ENCODE measurements at places on chromosomes 3 and 15.

GRCh38 chr15:70584838-70585706, 178.3 kb downstream of the UACA start:
- DNase-seq: peak; percentile 43

DNA sequence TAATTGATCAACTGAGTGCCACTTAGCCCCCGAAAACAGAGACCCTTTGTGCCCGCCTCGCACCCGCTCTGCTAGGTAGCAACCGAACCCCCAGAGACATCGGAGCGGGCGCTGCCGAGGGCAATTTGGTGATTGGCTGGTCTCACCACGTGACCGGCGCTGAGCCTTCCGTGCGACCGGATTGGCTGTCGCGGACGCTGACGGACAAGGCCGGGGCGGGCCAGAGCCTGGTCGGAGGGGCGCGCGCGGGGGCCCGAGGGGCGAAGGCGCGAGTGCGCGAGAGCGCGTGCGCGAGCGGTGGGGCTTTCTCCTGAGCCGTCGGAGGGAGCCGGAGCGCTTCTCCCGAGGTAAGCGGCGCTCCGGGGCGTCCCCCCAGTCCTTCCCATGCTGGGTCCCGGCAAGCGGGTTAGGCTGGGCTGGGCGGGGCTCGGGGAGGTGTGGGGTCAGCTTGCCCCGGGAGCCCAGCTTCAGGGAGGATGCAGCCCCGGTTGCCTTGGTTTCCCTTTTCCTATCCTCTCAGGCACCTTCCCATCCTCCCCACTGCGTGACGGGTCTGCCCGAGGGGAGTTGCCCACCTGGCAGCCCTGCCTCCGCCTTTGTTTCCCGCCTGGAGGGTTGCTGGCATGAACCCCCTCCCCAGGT, at the start of gene TMEM108:
Gene TMEM108, plus strand, starts transcription at position 303 of the 642 bp plus-strand sequence.
- peak; percentile 66 for DNase-seq

DNA sequence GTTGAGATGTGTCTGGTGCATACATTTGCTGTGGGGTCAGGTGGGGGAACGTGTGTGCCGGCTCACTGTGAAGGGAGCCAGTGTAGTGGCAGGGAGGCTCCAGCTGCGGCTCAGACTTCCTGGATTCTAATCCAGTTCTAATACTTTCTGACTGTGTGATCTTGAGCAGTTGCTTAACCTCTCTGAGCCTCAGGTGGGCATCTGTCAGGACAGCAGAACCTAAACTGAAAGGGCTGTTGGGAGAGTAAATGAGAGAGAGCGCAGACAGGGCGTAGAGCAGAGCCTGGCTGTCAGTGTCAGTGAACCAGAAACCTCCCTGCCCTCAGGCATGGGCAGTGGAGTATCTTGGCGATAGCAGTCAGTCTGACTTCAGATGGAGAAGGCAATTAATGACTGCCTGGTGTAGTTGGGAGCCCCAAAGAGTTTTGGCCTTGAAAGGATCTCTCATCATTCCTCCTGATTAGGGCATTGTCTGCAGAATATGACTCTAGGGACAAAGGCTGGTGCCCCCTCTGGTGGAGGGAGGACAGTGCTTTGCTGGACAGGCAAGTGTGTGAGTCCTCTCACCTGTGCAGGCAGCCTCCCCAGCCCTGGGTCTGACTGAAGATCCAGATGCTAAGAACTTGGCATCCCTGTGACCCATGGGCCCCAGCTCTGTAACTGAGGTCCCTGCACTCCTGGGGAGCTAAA, 9.6 kb downstream of the KBTBD13 start:
- peak; percentile 58 for DNase-seq

DNA sequence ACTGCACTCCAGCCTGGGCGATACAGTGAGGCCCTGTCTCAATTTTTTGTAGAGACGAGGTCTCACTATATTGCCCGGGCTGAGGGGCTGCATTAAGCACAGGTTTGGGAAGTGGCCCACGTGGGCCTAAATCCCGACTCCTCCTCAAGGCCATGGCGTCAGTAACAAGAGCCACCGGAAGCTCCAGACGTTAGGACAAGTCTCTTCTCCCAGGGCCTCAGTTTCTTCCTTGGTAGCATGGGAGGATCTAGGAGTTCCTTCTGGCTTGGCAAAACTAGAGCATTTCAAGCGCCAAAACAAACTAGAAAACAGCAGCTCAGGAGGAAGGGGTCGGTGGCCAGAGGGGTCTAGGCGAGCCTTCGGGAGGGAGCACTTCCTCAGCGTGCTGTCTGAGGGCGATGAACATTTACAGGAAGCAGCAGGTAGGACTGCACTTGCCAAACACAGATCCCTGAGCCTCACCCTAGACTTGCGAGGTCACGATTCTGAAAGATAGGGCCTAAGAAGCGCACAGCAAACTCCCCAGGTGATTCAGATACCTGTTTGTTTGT, 536 bp downstream of the SNAPC5 start:
- peak; percentile 55 for DNase-seq

GRCh38 chr3:163175970-163176369, 1679.4 kb downstream of the OTOL1 start:
- DNase-seq: no peak

GRCh38 chr3:137770835-137771399, 6.8 kb downstream of the SOX14 start:
- no peak for DNase-seq

DNA sequence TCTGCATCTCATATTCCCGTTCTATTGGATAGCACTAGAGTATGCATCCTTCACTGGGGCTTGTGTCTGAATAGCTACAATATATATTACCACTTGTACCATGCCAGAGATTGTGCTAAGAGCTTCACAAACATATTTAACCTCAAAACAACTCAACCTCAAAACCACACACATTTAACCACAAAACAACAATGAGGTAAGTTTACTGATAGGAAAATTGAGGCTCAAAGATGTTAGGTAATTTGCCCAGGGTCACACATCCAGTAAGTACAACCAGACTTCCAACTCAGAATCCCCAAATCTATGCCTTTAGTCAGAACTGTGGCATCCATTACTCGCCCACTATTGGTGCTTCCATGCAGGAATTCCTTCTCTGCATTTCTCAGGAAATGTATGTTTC, 220.0 kb downstream of the FAM43A start:
- no peak for DNase-seq

- DNase-seq: no peak
These were observed 71.1 kb downstream of the MRPL46 start for GRCh38 chr15:88395872-88396781.

GRCh38 chr15:39338251-39338650, 242.6 kb upstream of the THBS1 start:
- no peak for DNase-seq

DNA sequence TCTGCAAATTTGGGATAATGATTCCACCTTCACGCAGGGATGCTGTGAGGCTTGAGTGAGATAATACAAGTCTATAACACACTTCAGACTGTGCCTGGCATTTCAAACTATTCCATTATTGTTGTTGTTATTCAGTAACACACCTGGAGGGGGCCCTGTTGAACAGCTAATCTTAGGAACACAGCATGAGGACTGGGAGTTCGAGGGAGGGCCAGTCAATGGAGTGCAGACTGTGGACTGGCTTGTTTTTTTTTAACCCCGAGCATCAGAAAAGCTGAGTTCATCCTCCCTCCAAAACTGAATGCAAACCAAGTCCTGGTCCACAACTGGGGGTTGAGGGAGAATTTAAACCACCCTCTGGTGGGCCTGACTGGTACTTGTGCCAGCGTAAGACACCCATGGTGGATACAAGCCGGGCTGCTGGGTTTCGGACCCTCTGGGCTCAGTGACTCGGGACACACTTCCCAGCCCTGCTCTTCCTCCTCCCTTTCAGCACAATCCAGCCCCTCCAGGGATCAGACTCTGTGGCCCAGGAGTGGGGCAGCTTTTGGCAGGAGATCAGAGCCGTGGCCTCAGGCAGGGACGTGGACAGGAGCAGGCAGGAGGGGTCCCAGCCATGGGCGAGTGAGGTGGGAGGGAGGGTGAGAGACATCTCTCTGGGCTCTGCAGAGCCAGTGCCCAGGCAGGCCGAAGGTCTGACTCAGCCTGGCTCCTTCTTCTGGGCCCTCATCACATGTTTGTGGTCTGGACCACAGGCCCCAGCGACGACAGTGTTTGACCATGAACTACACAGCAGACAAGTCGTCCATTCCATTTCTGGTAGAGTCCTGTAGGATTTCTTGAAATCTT, 36.3 kb upstream of the MEX3B start:
- peak; percentile 33 for DNase-seq

DNA sequence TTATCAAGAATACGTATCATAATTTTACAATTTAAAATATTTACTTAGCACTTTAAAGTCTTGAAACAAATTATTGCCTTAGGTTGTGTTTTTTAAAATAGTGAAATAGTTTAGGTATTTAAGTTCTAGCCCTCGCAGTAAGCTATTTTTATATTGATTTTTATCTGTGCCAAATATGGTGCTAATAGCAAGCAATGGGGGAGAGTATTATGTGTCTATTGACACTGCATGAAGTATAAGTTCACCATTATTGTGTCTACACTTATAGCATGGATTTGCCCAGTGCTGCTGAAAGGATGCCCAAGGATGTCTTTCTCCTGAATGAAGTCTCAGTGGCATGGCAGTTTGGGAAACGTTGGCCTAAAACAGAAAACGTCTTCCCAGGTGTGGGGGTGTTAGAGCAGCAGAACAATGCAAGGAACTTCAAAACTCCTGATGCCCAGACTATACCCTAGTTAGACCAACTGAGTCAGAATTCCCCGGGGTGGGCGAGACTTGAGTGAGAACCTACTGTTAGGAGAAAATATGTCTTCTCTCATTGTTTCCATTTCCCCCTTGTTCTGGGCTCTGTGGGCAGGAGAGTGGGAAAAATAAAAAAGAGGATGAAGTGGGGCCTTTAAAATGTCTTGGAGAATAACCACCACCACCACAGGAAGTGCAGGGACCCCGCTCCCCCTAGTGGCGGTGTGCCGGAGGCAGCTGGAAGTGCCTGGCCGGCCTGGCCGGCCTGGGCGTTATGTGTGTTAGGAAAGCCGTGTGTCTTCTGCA, 104.2 kb upstream of the SLC7A14 start:
- DNase-seq: peak; percentile 77

DNA sequence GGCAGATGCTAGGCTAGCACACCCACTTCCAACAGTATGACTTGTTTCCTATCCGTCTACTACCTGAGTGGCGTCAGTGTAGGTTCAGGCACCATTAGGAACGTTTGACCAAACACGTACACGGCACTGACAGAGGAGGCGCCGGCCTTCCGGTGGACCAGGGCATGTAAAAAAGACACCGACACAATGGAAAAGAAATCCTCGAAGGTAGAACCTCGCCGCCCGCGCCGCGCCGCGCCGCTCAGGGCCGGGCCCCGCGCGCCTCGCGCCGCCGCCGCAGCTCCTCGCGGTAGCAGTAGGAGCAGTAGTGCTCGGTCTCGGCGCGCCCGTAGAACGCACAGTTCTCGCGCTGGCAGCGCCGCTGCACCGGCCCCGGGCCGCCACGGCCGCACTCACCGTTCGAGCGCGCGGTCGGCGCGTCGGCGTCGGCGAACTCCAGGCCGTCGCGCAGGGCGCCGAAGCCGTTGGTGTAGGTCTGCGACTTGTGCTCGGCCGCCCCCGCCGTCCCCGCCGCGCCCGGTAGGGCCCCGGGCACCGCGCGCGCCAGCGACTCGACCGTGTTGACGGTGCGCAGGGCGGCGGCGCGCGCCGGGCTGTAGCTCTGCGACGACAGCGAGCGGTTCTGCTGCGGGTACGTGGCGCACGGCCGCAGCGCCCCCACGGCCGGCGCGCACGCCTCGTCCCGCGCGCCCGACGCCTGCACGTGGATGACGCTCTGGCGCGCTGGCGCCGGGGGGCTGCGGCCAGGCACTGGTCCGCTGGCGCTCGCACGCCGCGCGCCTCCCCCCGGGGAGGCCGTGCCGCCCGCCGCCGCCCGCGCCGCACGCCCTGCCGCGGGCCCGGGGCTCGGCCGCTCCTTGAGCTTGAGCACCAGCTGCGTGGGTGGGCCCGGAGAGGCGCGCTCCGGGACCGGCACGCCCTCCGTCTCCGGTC, 156.7 kb downstream of the KLF13 start:
- DNase-seq: peak; percentile 39

- no peak for DNase-seq
These were observed 120.8 kb upstream of the PHLDB2 start for GRCh38 chr3:111738238-111738637.

GRCh38 chr15:38460543-38460942, 6.6 kb downstream of the FAM98B start:
- no peak for DNase-seq

DNA sequence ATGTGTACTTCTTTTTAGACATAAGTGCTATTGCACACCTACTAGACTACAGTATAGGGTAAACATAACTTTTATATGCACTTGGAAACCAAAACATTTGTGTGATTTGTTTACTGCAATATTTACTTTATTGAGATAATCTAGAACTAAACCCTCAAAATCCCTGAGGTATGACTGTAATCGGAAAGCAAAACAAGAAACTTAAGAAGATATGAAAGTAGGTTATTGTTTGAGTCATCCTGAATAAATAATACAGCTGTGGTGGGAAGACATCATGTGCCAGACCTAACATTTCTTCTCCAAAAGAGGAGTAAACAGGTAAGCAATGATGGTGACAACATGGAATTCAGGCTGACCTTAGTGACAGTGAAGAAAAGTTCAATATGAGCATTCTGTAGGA, 765.5 kb downstream of the OTOL1 start:
- DNase-seq: no peak

- no peak for DNase-seq
These were observed 149.7 kb upstream of the ATP2B2 start for GRCh38 chr3:10655105-10655504.

GRCh38 chr15:31350771-31351170, 24.1 kb downstream of the KLF13 start:
- DNase-seq: no peak

DNA sequence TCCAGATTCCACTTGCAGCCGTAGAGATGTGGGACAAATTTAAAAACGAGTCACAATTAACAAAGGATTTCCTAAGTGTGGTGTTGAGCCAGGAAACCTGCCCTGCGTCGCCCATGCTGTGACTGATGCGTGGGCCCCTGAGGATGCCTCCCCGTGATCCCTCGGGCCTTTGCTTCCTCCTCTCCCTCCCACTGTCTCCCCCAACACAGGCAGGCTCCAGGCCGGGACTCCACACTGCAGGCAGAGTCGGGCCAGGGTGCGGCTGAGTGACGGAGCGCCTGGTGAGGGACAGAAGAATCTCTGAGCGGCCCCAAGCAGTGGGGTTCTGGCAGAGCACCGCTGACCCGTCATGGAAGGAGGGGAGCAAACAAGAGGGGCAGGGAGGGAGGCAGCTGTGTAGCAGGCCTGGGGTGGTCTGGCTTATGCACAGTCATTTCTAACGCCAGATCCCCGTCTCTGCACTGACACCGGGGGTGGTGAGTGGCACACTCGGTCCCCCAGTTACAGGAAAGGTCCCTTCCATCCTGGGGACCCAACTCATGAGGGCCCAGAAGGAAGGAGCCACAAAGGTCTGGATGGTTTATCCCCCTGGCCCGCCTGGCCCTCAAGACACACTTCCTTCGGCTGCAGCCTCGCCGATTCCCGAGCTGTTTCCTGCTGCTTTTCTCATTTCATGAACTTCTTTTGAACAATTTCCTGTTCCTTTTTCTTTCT, 91.0 kb downstream of the XXYLT1 start:
- DNase-seq: peak; percentile 49

- DNase-seq: no peak
These were observed 40.5 kb upstream of the SEC13 start for GRCh38 chr3:10361375-10361774.

GRCh38 chr3:113948015-113948917, 453 bp downstream of the ZDHHC23 start:
- peak; percentile 32 for DNase-seq

- DNase-seq: peak; percentile 58
These were observed 621.4 kb downstream of the PDCD6IP start for GRCh38 chr3:34419801-34420200.

GRCh38 chr15:36175741-36176291, 403.6 kb upstream of the CDIN1 start:
- DNase-seq: no peak

Measured in hematopoietic multipotent progenitor cell treated with erythropoietin and hydrocortisone succinate and interleukin-3 and kit ligand, for 6 days (in vitro differentiated cells).